ENCODE measurements at places on chromosomes 7 and 10.
A peak's percentile ranks its signal among the peaks of the same experiment; 100 is the strongest.

- DNase-seq: no peak
Observed at GRCh38 chr7:31493714-31494181, 20.1 kb upstream of the ITPRID1 start.

DNA sequence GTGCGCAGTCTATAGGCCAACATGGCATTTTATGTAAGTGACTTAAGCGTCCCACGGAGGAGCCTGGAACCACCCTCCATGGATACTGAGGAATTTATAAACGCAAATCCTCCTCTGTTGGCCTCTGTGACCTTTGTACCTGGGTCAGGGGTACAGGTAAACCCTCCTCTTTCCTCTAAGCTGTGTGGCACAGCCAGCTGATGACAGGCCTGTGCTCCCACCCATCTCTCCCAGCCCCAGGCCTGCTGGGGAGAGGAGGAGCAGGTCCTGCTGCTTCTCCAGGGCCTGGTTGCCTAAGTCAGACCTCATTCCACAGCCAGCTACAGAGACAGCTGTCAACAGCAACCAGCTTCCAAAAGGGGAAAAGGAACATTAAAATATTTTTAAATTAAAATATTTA lies 5.0 kb downstream of the AVPI1 start:
- DNase-seq: no peak

- peak; percentile 27 for DNase-seq
Observed at GRCh38 chr10:42753126-42753506, 29.5 kb upstream of the BMS1 start.

DNA sequence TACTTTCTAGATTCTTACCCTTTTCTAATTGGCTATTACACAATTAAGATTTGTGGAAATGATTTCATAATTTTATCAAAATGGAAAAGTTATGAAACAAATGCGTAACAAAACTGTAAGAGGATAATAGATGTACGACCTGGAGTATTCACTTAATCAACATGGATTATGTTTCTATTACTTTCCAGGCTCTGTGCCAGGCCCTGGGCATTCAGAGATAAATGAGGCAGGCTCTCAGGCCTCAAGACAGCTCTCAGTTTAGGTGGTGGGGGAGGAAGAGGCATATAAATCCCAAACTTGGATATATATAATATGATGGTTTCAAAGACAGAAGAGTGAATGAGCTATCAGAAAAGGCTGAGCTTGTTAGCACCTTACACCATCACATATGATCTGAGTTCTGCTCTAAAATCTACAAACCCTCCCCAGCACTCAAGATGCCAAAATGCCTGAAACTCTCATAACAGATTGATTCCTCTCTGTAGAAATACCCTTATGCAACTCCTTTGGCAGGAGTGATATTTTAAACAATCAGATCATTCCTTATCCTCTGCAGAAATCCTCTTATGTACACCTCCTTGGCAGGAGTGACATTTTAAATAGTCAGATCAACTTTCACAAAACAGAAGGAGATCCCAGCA lies 42.5 kb downstream of the ACBD5 start:
- no peak for DNase-seq

GRCh38 chr7:23264916-23265458 lies 18.4 kb downstream of the GPNMB start:
- no peak for DNase-seq

- DNase-seq: no peak
Observed at GRCh38 chr10:24622781-24623301, 100.8 kb downstream of the ARHGAP21 start.

- DNase-seq: no peak
Observed at GRCh38 chr10:59000162-59000825, 176.1 kb upstream of the PHYHIPL start.

DNA sequence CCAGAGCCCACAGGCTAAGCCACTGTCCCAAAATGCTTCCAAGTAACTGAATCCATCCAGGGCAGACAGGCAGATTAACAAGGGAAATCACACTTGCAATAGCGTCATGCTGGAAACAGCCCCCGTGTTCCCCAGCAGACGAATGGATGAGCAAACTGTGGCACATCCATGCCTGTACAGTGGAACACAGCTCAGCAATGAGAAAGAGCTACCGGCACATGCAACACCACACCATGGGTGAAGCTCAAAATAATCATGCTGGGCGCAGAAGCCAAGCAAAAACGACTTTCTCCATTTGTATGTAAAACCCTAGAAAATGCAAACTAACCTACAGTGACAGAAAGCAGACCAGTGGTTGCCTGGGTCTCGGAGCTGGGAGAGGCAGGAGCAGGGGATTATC lies 153.1 kb downstream of the SLIT1 start:
- DNase-seq: no peak

DNA sequence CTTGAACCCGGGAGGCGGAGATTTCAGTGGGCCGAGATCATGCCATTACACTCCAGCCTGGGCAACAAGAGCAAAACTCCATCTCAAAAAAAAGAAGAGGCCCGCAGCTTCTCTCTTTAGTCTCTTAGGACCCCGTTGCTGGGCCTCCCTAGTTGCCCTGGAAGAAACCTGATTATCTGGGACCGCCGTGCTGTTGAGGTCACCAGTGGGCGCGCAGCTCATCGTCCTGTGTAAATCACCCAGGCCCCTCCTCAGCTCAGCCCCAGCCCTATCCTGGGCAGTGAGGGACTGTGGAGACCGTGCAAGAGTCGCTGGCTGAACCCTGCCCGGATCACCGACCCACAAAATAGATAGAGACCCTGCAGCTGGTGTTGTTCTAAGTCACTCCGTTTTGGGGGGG lies 85.0 kb downstream of the UNCX start:
- DNase-seq: no peak
